Neuronal stem cell (in vitro differentiated cells): ENCODE measurements at places on chromosomes 4 and X.

DNA sequence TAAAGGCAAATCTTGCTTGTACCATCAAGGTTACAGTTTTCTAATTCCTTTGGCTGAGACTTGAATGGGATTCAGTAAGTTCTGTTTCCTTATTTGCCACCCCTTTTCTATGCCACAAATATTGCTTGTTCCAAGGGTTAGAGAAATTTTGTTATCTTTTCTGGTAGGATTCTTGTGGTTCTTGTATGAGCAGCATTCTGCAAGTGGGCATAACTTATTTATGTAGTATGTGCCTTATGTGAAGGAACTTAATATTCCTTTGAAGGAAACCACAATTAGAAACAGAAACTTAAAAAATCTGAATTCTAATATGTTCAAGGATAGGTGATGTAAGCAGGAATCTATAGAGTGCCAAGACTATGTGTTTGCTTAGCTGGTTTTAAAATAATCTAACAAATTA lies 53.1 kb upstream of the TSPAN5 start:
- no peak for DNase-seq

- no peak for DNase-seq
These were observed 6.8 kb upstream of the SASH3 start for GRCh38 chrX:129772796-129773431.

DNA sequence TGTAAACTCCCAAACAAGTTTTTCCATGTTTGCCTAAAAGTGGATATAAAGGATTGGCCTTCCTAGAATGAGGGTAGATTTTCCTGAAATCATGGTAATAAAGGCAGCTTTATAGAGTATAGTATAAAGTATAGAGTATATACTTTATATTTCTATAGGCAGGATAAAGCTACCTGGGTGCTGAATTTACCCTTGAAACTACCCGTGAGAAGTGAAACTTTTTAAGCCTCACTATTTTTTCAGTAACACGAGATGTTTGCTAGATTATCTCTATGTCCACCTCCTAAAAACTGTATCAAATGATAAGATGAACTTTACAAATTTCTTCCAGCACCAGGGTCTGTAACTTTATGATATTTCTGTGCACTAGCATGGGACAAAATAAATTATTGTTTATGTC lies 340.0 kb upstream of the GALNTL6 start:
- DNase-seq = no peak

GRCh38 chr4:71524756-71525155 lies 185.9 kb downstream of the SLC4A4 start:
- DNase-seq = no peak

- no peak for DNase-seq
These were observed 86.0 kb downstream of the SCD5 start for GRCh38 chr4:82712561-82712960.

DNA sequence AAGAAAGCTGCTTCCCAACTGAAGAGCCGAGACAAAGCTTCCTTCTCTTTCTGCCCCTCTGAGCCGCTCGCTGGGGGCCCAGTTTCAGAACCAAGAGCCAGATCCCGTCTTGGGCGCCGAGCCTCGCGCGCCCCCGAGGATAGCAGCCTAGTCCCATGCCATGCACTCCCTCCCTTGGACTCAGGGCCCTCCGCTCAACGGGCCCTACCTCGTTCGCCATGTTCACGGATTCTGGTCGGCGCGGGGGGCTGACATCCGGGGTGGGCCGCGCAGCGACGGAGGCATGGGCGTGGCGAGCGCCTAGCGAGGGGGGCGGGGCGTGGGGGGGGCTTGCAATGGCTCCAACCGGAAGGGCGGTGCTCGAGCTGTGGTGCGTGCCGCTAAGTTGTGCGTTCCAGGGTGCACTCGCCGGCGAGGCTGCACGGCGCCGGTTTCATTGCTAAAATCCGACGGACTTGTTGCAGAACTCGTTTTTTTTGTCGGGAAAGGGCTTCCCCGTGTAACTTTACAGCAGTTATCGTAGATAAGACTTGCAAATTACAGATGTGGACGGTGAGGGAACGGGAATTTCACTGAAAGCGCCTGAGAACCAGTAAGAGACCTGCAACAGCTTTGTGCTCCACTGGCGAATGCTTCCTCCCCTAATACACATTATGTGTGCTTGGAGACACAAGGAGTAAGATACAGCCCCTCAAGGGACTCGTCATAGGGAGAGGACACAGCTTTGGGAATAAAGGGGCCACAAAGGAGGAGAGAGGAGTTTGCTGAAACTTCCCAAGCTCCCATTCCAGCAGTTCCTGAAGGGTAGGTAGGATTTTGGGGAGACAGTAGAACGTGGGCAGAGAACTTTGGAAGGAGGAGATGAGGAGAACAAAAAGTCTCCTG lies at the start of gene ADH5:
ADH5 (minus strand) TSS at position 308 of the 885 bp plus-strand sequence; CDS start at position 220, 88 bp downstream.
- DNase-seq = peak; percentile 82
